Type B pancreatic cell (in vitro differentiated cells): ENCODE measurements at places on chromosomes 1 and 21. TPM values are rescaled to one million over a fixed set of nuclear protein-coding genes. Genes with fewer than 3 reads are reported as not detected.

S1PR1 gene
- 1.9 and 18.3 TPM in 2 replicates for total RNA-seq

PTGER3 gene
- 2.8 and 4.7 TPM in 2 replicates for total RNA-seq

SPATA46 gene
- not detected in 2 replicates for total RNA-seq

NPHS2 gene
- total RNA-seq: 0.31 TPM in 1 of 2 replicates, not detected in the other

NBPF6 gene
- not detected in 2 replicates for total RNA-seq

KIF17 gene
- 0.69 and 2.1 TPM in 2 replicates for total RNA-seq

DNA sequence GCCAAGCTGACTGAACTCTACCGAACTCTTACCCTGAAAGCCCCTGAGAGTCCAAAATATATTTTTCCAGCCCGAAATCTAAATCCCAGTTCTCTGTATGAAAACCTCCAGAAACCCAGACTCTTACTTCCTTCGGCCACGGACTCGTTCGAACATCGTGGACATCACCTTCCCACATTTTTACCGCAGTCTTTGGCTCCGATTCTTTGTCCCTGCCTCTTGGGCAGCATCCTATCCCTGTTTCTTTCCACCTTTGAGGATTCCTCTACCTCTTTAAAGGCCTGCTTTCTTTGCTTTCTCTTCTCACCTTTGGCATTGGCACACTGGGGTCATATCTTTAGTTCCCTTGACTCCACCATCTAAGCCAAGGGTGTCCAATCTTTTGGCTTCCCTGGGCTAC, 932 bp upstream of the USP24 start:
- no peak for DNase-seq
- no peaks in the 10 kb centered on the region for H3K36me3 ChIP-seq
- H3K27ac ChIP-seq: peak overlapping the region; percentile 95
- no peaks in the 10 kb centered on the region for H3K27me3 ChIP-seq
- peaks cover 51% of the 10 kb centered on the region for H3K4me1 ChIP-seq

DNA sequence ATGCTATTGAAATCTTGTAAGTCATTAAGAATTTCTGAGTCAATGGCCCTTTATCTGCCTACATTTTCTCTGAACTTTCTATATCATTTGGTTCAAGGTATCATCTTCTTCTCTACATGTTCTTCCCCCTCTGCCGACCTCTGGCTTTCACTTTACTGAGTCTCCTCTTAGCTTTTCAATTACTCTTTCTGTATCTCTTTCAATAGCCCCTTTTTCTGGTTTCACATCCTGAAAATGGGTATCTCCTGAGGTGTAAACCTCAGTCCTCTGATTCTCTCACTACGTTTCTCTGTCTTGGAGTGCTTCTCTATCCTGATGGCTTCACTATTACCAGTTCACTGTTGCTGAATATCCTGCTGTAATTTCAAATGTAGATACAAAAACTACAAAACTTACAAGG, 98.9 kb downstream of the LYST start:
- no peaks in the 10 kb centered on the region for H3K27me3 ChIP-seq
- H3K4me3 ChIP-seq: no peak overlapping the region
- H3K36me3 ChIP-seq: no peaks in the 10 kb centered on the region
- H3K4me1 ChIP-seq: no peaks in the 10 kb centered on the region

DNA sequence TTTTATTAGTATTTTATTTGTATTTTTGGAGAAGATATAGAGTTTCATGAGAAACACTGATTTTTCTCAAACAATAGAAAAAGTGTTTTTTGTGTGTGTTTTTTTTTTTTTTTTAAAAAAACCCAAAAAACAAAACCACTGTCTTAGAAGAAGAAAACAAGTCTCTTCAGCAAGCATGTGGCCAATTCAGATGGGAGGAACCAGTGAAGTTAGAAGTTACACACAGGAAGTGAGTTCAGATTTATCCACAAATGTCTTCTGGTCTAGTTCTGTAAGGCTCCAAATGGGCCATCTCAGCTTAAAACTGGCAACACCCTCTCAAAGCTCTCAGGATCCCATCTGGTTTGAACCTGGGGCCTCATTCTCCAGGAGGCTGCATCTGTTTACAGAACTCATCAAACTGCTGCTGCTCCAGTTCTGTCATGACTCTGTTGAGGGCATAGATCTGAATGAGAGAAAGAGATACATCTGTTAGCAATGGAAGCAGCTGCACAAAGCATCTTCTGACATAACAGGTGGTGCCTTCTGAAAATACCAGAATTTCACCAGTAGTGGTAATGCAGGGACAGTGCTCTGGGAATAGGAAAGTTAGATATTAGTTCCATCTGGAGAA, 9.8 kb upstream of the ERMAP start:
- no peaks in the 10 kb centered on the region for H3K27me3 ChIP-seq
- no peak overlapping the region for H3K4me3 ChIP-seq
- H3K27ac ChIP-seq: no peak overlapping the region
- no peaks in the 10 kb centered on the region for H3K4me1 ChIP-seq
- H3K36me3 ChIP-seq: peaks cover 26% of the 10 kb centered on the region

- H3K4me1 ChIP-seq: peaks cover 47% of the 10 kb centered on the region
- no peak for DNase-seq
- peaks cover 8% of the 10 kb centered on the region for H3K36me3 ChIP-seq
- H3K27ac ChIP-seq: peak overlapping the region; percentile 97
These were observed 138.5 kb downstream of the SLC45A1 start for GRCh38 chr1:8456308-8456912.
